ENCODE measurements at places on chromosomes 2 and 18.

- peak; percentile 70 for DNase-seq
These were observed 184.7 kb downstream of the MREG start for GRCh38 chr2:215828528-215829184.

GRCh38 chr2:193841384-193842150 lies 1646.8 kb upstream of the TMEFF2 start:
- DNase-seq: no peak

- DNase-seq: no peak
These were observed 636.2 kb downstream of the EPHA4 start for GRCh38 chr2:220935789-220936321.

- DNase-seq: peak; percentile 35
These were observed 226.1 kb downstream of the VAPA start for GRCh38 chr18:10139783-10140410.

GRCh38 chr2:205688417-205689200 lies 6.3 kb downstream of the NRP2 start:
- DNase-seq: no peak

Data from suppressor macrophage treated with lipopolysaccharide for 1 hour (primary cell).